SW480 (cell line): ENCODE measurements at places on chromosomes 1 and 21.
A peak's percentile ranks its signal among the peaks of the same experiment; 100 is the strongest.

- DNase-seq = peak; percentile 83
Measured at GRCh38 chr1:226863446-226863845, 7.0 kb upstream of the PSEN2 start.

- DNase-seq = no peak
Measured at GRCh38 chr1:26744075-26744959, 43.4 kb upstream of the PIGV start.

DNA sequence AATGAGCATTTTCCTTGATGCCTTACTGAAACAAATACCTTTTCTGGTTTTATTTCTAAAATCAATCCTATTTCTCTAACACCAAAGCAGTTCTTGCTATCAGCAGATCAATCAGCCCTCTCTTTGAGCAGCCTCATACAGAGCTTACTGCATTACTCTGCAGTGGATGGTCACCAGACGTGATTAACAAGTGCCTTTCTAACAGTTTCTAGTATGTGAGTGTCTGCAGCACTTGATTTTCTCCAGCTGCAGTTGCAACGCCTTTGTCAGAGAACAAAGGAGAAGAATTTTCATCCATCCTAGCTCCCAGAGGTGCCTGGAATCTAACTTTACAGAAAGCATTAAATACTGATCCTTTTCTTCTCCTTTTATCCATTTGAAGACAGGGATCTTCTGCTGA is 177.3 kb upstream of the SGIP1 start:
- DNase-seq = no peak

DNA sequence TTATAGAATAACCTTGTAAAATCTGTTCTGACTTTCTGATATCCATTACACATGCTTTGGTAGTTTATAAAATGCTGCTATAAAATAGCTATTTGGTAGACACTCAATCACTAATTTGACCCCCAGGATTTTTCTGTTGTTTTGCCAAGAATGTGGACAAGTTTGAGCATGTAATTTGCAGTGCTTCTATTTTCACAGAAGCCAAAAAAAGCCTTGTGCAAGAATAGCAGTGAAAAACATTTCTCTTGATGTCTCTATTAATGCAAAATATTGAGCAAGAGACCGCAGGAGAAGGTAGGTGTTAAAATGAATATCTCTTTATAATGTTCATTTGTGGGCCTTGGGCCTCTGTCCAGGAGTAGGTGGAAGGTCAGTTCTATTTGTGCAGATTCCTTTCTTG is 22.5 kb downstream of the MAP3K7CL start:
- no peak for DNase-seq

DNA sequence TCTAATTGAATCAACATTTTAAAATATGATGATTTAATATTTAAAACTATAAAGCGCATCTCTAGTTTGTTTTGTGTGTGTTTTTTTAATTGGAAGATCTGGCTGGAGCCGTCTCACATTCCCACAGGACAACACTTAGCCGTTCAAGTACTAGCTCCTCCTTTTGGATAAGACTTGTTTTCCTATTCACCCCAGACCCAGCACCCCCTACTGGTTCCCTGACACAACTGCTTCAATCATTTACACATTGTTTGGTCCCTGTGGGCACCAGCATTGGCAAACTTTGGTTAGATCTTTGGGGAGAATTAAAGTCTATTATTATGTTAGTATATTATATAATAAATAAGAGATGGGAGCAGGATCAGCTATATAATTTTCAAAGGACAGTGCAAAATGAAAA is 34.5 kb downstream of the TYW3 start:
- no peak for DNase-seq

DNA sequence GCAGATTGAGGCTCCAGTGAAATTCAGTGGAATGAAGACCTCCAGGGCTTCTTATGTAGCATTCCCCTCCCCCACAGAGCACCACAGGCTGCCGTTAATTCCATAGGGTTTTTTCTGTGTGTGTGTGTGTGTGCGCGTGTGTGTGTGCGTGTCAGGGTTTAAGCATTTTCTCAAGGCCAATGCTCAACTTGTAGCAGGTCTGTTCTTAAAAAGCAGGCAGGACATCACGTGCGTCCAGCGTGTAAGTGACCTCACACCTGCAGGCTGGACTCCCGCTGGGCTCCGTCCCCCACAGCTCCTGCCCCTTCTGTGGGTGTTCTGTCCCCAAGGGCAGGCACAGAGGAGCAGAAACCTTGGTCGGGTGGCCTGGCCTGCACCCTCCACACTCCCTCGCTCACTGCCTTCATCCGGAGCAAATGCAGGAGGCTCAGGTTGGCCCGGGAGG is 5.3 kb downstream of the PRDM16 start:
- no peak for DNase-seq

GRCh38 chr1:163195728-163196448 is 6.8 kb downstream of the RGS5 start:
- no peak for DNase-seq

GRCh38 chr1:58976294-58976693 is 192.4 kb upstream of the JUN start:
- no peak for DNase-seq

- no peak for DNase-seq
Measured at GRCh38 chr1:86701731-86702130, 2.6 kb upstream of the SH3GLB1 start.

DNA sequence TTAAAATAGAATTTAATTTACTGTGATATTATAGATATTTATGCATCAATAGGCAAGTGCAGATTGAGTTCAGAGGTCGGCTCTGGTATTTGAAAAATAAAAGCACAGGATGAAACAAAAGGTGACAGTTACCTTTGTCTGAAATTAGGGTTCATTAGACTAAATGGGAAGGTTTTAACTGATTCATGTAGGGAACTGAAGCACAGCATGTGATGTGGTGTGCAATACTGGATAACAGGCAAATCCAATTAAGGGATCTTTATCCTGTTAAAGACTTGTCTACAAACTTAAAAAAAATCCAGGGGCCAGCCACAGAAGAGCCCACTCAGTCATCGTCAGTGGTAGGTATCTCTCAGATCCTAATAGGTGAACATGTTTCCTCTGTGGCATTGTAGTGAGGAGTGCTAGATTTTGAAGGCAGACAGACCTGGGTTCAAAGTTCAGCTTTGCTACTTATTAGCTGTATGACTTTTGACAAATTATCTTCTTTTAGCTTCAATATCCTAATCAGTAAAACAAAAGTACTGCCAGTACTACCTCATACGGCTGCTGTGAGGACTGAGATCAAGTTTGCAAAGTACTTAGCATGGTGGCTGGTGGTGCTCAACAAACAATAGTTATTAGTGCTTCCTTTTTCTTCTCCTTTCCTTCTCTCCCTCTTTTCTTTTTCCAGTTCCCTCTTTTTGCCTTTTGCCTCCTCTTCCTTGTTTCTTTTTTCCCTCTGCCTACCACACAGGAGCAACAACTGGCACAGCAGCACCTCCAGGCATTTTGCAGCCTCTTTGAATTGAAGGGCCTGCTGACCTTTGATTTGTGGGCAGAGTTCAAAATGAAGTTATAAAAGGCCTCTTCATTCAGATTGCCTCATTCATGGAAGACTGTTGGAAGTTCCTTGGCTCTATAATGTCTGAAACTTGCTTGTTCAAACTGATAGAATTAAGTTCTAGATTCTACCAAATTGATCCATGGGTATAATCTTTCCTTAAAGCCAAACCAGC is 44.9 kb upstream of the FOXD3 start:
- DNase-seq = no peak

DNA sequence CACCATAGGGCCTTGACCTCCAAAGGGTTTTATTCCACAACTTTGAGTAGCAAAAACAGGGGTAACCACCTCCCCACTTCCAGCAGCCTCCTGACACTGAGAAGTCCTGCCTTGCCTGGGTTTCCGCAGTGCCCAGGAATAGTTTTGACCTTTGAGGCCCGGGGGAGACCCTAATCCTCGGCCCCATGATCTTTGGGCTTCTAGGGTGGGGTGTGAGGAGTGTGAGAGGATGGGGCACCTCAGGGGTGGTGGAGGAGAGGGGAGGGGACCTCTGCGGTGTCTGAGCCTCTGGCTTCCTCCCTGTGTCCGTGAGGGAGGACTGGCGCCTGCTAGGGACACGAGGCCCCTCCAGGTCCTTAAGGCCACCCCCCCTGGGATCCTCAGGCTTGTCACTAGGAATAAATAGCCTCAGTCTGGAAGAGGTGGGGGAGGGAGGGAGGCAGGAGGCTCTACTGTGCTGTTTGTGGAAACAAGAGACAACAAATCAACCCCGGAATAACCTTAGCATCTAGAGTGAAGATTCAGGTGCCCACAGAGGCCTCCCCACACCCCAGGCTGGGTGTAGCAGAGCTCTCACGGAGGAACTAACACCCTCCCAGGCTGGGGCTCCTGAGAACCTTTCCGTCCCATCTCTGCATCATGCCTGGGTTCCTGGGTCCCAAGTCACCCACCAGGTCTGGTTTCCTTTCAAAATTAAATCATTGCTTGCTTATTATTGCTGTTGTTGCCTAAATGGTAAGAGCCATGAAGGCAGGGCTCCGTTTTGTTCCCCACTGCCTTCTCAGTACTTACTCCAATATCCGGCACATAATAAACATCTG is 904 bp upstream of the FHL3 start:
- no peak for DNase-seq

DNA sequence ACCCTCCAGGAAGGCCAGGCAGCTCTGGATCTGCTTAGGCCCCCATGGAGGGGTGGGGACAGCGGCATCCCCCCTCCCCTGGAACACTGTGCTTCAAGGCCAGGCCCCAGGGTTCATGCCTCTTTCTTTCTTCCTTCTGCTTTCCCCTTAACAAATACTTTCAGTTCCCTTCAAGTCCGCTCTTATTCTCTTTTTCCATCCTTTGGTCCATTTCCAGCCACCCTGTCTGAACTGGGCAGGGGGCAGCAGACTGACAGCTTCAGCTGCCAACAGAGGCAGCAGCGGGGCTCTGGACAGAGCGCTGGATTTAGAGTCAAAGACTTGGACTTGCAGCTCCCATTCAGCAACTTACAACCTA is 1.1 kb upstream of the CD244 start:
- no peak for DNase-seq

- DNase-seq = no peak
Measured at GRCh38 chr1:94013367-94013878, 104.2 kb upstream of the GCLM start.

DNA sequence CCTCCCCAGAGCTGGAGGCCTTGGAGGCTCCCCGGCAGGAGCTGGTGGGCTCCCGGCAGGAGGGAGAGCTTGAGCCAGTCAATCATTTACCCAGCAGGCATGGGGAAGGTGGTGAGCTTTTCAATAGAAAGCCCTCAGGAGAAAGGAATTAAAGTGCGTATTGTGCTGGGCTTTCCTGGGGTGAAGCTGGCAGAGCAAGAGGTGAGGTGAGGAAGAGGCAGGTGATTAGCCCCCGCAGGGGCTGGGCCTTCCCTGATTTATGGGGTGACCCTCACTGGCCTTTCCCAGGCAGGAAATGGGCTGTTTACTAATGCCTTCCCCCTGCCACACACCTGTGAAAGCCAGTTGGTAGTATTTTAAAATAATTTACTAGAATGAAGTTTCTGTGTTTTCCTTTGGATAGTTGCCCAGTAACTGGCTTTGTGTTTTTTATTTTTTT is 25.8 kb downstream of the CLDN14 start:
- DNase-seq = no peak

DNA sequence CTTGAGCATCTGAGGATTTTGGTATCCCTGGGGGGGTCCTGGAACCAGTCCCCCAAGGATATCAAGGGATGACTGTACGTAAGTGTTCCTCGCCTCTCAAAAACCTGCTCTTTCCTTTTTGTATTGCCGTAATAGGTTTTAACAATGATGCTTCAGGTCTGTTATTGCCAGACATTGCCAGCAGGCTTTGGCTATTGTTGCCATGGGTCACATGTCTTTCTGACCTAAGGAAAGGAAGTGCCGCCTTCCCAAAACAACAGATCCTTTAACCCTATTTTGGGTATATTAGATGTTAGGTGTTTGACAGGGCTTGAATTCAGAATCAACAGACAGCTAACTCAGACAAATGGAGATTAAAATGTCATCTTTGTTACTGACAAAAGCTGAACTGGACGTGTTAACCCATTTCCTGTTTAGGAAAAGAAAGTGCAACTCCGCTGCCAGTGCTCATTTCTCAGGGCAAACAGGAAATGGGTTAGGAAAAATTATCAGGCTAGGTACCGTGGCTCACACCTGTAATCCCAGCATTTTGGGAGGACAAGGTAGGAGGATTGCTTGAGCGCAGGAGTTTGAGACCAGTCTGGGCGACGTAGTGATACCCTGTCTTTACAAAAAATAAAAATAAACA is 12.4 kb upstream of the PRPF38B start:
- no peak for DNase-seq

DNA sequence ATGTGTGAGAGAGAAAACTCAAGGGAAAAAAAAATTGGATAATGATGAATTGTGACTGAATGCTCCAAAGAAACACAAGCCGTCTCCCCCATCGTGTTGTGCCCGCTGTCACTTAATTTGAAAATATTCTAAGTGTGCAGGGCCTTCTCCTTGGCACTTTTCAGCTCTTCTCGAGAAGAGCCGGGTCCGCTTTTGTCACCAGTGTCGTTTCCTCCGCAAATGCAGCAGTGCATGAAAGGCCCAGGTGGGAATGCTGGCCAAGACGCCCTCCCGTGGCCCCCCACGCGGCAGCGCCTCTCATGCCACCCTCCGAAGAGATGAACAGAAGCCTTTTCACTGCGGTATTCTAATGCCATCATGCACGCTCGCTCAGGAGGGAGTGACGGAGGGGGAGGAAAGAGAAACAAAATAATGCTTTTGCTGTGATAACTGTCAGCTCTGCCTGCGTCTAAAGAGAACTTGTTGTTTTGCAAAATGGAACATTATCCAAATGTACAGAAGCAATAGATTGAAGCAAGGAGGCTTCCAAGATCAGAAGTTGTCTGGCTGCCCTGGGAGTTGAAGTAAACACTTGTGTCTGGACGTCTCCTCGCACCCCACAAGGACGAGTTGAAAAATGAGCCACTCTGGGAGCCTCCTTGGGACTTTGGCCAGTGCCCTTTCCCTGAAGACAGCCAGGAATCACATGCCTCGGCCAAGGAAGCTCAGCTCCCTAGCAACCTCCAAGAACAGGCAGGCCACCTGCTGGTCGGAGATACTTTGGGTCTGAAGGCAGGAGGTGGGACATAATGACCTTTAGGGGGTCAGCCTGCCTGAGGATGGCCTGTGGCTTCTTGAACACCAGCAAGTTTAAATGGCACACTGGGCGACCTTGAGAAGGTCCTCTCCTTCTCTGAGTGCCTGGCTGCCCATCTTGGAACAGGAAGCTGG is 166.1 kb upstream of the ZC3H12A start:
- DNase-seq = no peak

DNA sequence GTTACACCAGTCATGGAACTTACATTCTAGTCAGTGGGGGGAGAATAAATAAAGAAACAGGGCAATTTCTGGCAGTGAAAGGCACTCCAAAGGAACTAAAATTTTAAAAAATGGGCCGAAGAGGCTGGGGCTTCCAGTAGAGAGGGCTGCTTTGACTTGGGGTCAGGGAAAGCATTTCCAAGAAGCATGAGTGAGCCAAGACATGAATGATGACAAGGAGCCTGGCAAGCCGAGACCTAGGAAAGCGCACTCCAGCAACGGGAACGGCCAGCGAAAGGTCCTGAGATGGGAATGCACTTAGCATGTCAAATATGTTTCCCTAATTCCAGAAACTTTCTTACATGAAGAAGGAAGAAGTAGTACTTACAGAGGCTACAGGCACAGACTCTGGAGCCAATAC is 95.4 kb upstream of the NGF start:
- DNase-seq = no peak
